H1 (cell line): ENCODE measurements at places on chromosomes 11 and 22. TPM values are rescaled to one million over a fixed set of nuclear protein-coding genes. Genes with fewer than 3 reads are reported as not detected.
A peak's percentile ranks its signal among the peaks of the same experiment; 100 is the strongest.

The CRYBA4 gene
- total RNA-seq, result 0.67 and 1.5 TPM in 2 replicates

DNA sequence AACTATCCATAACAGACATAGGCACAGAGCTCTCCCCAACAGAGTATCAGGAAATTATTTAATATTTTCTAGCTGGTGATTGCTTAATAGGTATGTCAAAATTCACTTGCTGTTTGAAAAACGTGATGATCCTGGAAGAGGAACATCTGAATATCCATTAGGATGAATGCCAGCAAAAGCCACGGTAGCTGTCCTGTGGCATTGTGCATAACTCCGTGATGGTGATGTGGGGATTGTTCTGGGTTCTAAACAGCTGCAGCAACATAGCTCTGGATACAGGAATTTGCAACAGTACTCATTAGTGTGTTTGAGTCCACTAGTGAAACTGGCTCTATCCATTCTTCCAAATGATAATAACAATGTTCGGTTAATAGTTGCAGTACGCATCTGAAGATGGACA, 78.8 kb downstream of the C11orf65 start:
- no peak for DNase-seq

The MS4A3 gene
- not detected in 2 replicates for total RNA-seq

DNA sequence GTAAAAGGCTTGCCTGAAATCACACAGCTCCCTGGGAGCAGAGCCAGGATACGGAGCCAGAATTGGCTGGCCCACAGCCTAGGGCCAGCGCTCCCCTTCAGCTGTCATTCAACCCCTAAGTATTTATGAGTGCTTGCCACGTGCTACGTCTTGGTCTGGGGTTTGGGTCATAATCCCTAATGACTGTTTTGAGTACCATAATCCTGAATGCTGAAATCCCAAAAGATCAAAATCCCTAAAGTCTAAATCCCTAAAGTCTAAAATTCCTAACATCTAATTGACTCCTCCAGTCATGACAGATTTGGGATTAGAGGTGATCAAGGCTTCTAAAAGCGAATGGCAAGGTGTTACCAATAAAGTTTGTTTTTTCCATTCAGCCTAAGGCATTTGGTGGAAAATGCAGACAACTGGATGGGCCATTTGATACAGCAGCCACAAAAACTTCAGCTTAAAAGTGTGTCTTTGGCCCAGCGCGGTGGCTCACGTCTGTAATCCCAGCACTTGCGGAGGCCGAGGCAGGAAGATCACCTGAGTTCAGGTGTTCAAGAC, 59.8 kb upstream of the PRR5 start:
- DNase-seq, result no peak

DNA sequence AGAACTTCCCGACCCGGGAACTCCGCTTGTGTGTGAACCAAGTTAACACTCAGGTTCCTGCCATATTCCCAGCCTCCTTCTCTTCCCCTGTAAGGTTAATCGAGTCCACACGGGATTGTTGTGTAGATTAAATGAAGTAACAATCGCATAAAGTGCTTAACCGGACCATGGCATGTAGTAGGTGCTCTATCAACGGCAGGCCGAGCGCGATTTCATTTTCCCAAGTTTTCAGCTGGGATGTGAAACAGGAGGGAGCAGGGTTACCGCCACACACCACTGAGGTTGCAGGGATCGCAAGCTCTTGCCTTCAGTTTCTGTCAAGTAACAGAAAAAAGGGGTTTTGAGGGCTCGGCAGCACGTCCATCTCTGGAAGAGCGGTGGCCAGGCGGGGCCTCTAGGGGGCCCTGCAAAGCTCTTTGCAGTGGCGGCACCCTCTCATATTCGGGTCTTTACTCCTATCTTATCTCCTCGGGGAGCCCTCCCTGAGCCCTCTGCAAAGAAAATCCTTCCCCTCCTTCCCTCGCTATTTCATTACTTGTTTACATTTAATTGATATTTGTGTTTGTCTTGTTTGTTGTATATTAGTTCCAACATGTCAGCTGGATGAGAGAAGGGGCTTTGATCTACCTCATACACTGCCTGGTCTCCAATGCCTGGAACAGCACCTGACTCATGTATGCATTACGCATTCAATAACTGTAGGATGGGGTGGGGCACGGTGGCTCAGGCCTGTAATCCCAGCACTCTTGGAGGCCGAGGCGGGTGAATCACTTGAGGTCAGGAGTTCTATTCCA, 816 bp upstream of the PLEKHA7 start:
- DNase-seq, result peak; percentile 72

- DNase-seq, result no peak
Observed at GRCh38 chr11:114180301-114181055, 115.7 kb upstream of the NNMT start.

DNA sequence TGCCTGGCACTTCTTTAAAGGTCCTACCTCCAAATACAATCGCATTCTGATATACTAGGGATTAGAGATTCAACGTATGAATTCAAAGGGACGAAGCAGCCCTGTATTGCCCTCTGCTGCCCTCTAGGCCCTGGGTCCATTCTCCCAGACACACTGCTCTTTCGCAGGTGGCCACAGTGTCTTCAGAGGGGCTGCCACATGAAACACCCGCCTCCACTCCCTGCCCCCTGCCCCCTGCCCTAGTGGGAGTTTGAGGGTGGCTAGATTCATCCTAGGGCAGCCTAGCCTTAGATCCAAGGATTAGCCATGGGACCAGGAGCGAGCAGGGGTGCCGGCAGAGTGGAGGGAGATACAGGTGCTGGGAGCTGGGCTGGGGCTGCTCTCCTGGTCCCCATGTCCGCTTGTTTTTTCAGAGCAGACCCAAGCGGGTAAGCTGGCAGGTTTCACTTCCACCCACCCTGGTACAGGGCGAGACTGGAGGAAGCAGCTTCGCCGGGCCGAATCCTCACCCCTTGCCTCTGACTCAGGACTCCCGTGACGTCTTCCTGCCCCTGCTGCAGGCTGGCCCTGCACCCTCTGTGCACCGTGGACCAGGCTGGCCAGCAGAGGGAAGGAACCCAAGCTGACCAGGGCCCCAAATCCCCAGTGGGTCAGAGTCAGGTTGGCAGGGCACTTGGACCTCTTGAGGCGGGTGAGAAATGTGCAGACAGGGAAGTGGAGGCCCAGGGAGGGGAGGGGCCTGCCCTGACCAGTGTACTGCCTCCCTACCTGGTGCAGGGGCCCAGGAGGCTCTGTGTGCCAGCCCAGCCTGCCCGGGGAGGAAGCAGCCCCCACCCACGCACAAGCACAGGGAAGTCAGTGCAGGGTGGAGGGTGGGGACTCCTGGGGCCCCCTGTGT, 28.4 kb upstream of the HMOX1 start:
- peak; percentile 76 for DNase-seq

DNA sequence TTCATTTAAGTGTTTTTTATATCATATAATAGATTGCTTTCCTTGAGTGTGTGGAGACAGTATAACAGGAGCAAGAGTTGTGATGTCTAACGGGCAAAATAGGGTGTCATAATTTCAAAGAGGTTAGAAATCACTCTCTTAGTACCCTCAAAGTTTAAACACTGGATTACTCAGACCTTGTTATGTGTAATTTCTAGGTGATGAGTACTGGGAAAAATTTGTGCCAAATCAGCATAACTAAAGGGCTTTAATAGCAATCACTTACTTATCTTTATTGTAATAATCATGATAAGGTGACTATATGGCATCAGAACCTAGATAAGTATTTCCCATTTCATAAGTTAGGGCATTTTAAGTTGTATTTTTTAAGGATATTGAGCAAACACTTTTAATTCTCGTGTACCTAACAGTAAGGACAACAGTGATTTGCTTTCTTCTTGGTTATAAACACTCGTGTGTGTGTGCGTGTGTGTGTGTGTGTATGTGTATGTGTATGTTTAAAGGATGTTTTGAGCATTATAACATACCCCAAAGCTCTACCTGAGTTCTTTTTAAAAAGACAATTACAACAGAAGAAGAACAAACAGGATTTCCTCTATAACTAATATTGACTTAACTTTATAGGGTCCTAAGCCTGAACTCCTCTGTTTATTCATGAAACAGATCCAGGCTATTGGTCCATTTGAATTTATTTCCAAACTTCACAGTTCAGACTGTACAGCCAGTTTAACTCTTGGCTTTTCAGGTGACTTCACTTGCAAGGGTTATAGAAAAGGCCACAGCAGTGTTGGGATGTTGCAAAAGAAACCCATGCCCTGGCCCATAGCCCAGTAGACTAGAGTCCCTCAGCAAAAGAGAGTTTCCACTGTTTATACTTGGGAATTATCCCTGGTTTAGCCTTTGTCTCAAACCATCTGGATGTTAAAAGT, 23.7 kb upstream of the PDE3B start:
- no peak for DNase-seq

The TMEM191B gene
- 1.2 and 2.6 TPM in 2 replicates for total RNA-seq

The ALG8 gene
- 56.9 and 66.7 TPM in 2 replicates for total RNA-seq

The CCDC116 gene
- total RNA-seq, result not detected in 2 replicates

GRCh38 chr11:103851166-103851651, 185.2 kb upstream of the DDI1 start:
- DNase-seq, result no peak

GRCh38 chr11:417652-418342, 3.0 kb upstream of the SIGIRR start:
- DNase-seq, result no peak

DNA sequence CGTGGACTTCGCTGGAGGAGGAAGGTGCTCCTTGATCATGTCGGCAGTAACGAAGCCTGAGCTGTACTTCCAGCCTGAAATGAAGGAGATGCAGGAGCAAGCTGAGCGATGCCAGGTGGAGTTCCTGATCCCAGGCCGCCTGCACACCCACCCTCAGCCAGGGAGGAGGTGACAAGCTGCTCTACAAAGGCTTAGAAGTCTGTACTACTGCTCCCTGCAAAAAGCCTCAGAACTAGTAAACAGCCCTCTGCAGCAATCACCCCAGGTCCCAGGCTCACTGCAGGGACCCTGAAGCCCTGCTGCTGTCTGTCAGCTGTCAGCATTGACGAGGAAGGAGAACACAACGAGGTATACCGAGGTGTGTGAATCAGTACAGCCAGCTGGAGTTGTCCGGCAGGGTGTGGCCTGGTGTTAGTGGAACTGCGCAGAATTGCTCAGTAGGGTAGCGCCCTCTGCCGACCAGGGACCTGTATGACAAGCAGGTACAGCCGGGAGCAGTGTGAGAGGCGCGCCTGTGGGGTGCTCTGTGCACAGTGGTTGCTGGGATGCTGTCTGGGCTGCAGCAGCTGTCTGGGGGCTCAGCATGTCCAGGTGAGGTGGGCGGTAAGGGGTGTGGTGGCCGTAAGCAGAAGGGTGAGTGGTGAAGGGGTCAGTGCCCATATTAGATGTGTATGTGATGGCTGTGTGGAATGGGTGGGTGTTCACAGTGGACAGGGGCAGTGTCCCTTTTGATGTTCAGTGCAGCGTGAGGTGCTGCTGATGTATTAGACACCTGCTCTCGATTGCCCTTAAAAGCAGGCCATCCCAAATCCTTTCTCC, 7.6 kb downstream of the CYB5R2 start:
- DNase-seq, result peak; percentile 90

The CEP126 gene
- 1.3 and 1.9 TPM in 2 replicates for total RNA-seq

DNA sequence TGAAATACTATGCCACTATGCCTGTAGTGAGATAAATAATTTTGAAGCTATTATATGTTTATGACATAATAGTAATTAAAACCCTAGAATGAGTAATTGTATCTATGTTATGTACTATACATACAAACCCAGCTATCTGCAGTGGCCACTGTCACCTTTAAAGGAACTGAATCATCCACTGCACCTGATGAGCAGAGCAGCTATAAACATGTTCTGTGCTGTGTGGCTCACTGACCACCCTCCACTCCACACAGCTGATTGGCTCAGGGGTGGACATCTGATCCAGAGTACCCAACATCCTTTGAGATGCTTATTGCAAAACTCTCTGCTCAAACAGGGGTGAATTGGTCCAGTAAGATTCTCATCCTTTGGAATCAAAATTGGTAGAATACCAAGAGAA, 19.2 kb upstream of the RRAS2 start:
- DNase-seq, result no peak

DNA sequence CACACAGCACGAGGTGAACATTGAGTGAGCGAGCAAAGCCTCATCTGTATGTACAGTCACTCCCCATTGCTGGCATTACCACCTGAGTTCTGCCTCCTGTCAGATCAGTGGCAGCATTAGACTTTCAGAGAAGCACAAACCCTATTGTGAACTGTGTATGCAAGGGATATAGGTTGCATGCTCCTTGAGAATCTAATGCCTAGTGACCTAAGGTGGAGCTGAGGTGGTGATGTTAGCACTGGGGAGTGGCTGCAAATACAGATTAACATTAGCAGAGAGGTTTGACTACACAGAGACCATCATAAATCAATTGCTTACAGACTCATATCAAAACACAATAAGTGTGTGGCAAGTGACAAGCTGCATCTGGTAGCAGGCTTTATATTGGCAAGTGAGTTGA, 262.5 kb upstream of the ANO5 start:
- no peak for DNase-seq

DNA sequence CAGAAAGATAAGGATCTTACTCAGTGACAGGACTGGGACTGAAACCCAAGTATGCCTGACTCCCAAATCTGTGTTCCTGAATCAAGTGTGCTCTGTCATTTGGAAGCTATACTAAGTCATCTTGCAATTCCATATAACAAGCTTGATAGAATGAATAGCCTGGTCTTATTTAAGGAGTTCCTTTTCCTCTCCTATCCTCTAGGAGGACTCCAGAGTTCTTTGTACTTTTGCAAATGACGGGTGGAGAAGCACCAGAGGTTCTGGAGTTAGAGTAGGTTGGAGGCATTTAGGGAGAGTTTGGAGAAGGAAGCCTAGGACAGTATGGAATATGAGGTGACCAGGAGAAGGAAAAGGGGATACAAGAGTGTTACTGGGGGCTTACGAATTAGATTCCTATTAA, 92.9 kb upstream of the RCN1 start:
- no peak for DNase-seq

DNA sequence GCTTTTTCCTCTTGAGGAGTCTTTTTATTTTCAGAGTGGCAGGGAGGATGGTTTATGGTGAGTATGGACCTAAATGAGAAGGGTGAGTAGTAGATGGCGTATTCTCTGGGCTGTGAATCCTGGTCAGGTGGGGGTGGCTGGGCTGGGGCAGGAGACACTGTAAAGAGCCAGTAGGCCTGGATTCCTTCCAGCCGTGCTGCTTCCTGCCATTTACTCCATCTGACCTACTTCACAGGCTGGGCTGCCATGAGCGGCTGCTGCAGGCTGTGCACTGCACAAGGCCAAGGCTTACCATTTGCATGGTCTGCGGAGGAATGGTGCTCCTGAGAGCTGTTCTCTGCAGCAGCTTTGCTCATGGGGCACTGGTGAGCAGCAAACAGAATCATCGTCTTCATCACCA, 297.6 kb downstream of the KIRREL3 start:
- no peak for DNase-seq

DNA sequence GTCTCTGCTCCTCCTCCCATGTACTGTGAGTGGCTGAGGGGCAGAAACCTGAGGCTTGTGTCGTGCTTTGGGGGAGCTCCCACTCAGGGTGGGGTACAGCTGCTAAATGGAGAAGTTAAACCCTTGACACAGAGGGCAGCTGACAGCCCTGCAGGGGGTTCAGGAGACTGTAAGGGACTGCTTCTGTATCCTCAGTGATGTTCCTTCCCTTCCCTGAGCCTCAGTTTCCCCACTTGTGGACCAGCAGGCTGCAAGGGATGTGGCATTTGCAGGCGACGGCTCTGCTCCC, 15.6 kb downstream of the SYNGR1 start:
- DNase-seq, result no peak

GRCh38 chr11:79150966-79151365, 289.9 kb downstream of the TENM4 start:
- no peak for DNase-seq

The SLC6A5 gene
- total RNA-seq, result not detected in 2 replicates

GRCh38 chr11:72120930-72121329, 8.4 kb upstream of the ANAPC15 start:
- no peak for DNase-seq

The KRTAP5-1 gene
- total RNA-seq, result not detected in 2 replicates
